Esophagus squamous epithelium (tissue), 5 donors: ENCODE measurements at places on chromosomes 12 and 14. TPM values are rescaled to one million over a fixed set of nuclear protein-coding genes. Genes with fewer than 3 reads are reported as not detected.

LRRC43 gene
- total RNA-seq, result not detected

ARMH4 gene
- 1.9 TPM for total RNA-seq

FAM186B gene
- total RNA-seq, result not detected

PLD4 gene
- total RNA-seq, result 0.61 TPM

KERA gene
- not detected for total RNA-seq

PPP1R36 gene
- total RNA-seq, result 0.23 TPM

PYGL gene
- 158 TPM for total RNA-seq

ASPG gene
- total RNA-seq, result 12.2 TPM

PALS1 gene
- total RNA-seq, result 26.5 TPM

RFC5 gene
- total RNA-seq, result 13.7 TPM

PROX2 gene
- total RNA-seq, result not detected

SMIM41 gene
- 5.7 TPM for total RNA-seq

HOXC4 gene
- total RNA-seq, result 1.1 TPM

TBX5 gene
- 2.4 TPM for total RNA-seq

FAIM2 gene
- total RNA-seq, result 0.26 TPM

LHX5 gene
- total RNA-seq, result not detected
